ENCODE measurements at places on chromosomes 11 and 22. TPM values are rescaled to one million over a fixed set of nuclear protein-coding genes. Genes with fewer than 3 reads are reported as not detected.

- DNase-seq = no peak
Observed at GRCh38 chr11:95371153-95371552, 140.2 kb upstream of the SESN3 start.

DNA sequence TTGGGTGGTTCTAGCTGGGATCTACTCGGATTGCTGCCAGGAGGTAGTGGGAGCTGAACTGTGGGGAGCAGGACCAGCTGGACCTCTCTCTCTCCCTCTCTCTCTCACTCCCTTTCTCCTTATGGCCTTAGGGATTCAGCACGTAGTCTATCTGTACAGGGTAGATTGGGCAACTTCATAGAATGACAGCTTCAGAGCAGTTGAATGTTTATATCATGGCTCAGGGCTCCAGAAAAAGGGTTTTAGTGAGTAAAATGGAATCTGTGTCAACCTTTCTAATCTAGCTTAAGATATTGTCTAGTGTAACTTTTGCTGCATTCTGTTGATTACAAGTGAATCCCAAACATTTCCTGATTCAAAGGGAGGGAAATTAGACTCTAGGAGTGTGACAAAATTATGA, 127.7 kb upstream of the PDGFD start:
- no peak for DNase-seq

The SHISAL1 gene
- total RNA-seq = 0.27 TPM

The SOX10 gene
- 3.4 TPM for total RNA-seq

The CYTH4 gene
- total RNA-seq = 7.4 TPM
